ENCODE measurements at places on chromosomes 7 and 10. TPM values are rescaled to one million over a fixed set of nuclear protein-coding genes. Genes with fewer than 3 reads are reported as not detected.
A peak's percentile ranks its signal among the peaks of the same experiment; 100 is the strongest.

FAM25G gene
- total RNA-seq, result not detected

PCLO gene
- total RNA-seq, result not detected

- H3K4me3 ChIP-seq, result no peak overlapping the region
- no peak overlapping the region for H3K27ac ChIP-seq
- peaks cover 43% of the 10 kb centered on the region for H3K36me3 ChIP-seq
- DNase-seq, result peak; percentile 17
- peaks cover 81% of the 10 kb centered on the region for H3K4me1 ChIP-seq
- no peaks in the 10 kb centered on the region for H3K27me3 ChIP-seq
Observed at GRCh38 chr7:24971333-24972165, 8.4 kb downstream of the OSBPL3 start.

DNA sequence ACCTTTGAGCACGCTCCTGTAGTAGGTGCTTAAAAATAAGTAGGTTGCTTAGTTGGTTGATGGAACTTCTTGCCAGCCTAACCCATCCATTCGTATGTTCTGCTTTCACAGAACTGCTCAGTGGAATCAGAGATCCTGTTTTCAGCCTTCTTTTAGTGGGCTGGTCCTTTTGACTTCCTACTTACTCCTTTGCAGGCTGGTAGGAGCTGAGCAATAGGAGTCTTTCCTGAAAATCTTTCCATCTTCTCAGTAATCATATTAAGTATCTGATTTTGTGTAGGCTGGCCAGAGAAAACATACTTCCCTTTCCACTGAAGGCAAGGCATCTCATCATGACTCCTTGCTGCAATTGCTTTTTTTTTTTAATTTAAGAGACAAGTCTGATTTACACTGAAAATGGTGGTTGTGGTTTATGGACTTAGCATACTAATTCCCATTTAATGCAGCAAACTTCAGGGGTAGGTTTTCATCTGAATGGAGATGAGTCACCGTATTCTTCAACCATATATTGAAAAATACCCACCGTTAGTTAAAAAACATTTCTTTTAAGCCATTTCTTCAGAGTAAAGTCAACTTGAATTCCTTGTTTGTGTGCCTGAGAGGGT lies 208.0 kb downstream of the ZNF365 start:
- no peak overlapping the region for H3K27ac ChIP-seq
- H3K27me3 ChIP-seq, result peaks cover 7% of the 10 kb centered on the region
- no peaks in the 10 kb centered on the region for H3K36me3 ChIP-seq
- H3K4me1 ChIP-seq, result no peaks in the 10 kb centered on the region

DNA sequence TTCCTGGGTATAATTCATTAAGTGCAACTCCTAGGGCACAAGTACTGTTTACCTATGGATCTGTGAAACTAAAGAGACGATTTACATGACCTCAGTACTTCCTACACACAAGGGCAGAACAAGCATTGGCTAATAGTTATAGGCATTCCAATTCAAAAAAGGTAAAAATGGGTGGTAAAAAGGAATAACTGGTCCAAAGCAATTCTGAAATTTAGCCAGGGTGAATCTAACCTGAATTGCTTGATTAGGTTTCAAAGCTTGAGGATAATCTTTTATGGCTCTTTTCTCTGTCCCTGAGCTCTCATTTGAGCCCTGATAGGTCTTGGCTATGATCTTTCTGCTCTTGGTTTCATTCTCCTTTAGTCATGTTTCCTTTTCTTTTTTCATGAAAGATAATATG lies 52.3 kb upstream of the CALCR start:
- no peak overlapping the region for H3K27ac ChIP-seq
- DNase-seq, result no peak
- H3K4me3 ChIP-seq, result no peak overlapping the region

DNA sequence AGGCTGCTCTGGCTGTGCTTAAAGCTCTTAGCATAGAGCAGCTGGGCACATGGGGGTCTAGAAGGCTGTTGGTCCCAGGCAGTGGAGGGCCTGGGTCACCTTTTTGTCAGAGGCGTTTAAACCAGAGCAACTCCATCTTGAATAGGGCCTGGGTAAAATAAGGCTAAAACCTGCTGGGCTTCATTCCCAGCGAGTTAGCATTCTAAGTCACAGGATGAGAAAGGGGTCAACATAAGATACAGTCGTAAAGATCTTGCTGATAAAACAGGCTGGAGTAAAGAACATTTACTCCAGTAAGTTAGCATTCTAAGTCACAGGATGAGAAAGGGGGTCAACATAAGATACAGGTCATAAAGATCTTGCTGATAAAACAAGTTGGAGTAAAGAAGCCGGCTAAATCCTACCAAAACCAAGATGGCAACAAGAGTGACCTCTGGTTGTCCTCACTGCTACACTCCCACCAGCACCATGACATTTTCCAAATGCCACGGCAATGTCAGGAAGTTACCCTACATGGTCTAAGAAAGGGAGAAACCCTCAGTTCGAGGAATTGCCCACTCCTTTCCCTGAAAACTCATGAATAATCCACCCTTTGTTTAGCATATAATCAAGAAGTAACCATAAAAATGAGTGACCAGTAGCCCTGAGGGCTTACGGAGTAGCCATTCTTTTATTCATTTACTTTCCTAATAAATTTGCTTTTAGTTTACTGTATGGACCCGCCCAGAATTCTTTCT lies 96.8 kb upstream of the PCBD1 start:
- no peak overlapping the region for H3K4me3 ChIP-seq
- H3K27me3 ChIP-seq, result no peaks in the 10 kb centered on the region
- peaks cover 25% of the 10 kb centered on the region for H3K4me1 ChIP-seq
- no peaks in the 10 kb centered on the region for H3K36me3 ChIP-seq

DNA sequence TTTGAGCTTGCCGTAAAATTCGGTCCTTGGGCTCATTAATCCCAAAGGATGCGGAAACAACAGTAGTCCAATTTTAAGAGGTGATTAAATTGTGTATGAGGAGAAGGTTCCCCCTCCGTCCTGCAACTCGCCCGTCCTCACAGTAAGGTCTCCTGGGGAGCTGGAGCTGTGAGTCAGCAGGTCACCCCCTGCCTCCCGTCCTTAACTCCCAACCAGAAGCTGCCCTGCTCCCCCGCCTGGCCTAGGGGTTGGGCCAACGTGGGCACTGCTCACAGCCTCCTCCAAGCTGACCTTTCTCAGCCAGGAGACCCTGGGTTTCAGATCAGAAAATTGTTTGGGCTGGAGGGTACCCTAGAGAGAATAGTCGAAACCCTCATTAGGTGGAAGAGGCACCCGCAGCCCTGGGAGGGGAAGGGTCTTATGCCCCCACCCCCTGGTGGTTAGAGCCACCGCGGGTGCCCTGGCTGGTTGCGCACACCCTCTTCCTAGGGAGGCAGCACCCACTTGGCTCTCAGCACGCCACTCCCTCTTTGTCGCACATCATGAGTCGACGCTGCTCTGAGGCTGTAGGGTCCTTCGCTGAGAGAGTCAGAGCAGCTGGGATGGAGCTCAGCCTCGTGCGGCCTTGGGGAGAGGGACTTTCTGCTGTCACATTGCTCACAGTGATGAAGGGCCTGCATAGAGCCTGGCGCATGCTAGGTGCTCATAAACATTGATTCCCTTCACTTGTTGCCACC lies 131.2 kb downstream of the TACC2 start:
- H3K4me3 ChIP-seq, result no peak overlapping the region
- peaks cover 11% of the 10 kb centered on the region for H3K27me3 ChIP-seq
- H3K36me3 ChIP-seq, result no peaks in the 10 kb centered on the region
- no peaks in the 10 kb centered on the region for H3K4me1 ChIP-seq

DNA sequence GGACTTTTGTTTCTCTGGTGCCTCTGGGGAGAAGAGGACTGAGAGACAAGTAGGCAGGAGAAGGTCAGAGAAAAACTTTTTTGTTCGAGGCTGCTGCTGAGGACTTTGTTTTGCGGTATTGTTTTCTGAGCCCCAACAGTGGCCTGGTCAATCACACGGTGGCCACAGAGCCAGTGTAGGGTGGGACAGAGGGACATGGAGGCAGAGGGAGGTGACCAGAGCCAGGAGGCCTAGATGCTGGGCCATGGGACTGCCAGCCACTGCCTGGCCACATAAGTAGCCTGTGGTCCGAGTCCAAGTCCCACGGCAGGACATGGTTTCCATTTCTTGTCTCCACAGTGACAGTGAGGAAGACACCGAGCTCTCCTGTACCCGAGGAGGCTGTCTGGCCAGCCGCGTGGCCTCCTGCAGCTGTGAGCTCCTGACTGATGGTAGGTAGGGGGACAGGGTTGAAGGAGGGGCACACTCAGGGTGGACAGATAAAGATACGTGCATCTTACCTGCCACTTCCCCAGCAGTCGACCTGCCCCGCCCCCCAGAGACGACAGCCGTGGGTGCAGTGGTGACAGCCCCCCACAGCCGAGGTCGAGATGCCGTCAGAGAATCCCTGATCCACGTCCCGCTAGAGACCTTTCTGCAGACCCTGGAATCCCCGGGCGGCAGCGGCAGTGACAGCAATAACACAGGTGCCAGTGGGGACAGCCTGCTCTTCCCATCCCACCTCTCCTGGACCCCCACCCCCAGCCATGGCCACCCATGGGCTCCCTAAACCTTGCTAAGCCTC lies 27.5 kb downstream of the SH2B2 start:
- H3K36me3 ChIP-seq, result no peaks in the 10 kb centered on the region
- H3K27me3 ChIP-seq, result no peaks in the 10 kb centered on the region
- no peak overlapping the region for H3K4me3 ChIP-seq
- H3K27ac ChIP-seq, result no peak overlapping the region
- DNase-seq, result no peak

- peaks cover 31% of the 10 kb centered on the region for H3K4me1 ChIP-seq
- no peaks in the 10 kb centered on the region for H3K27me3 ChIP-seq
- no peak overlapping the region for H3K4me3 ChIP-seq
Observed at GRCh38 chr7:127667759-127668530, 16.0 kb downstream of the SND1 start.

DNA sequence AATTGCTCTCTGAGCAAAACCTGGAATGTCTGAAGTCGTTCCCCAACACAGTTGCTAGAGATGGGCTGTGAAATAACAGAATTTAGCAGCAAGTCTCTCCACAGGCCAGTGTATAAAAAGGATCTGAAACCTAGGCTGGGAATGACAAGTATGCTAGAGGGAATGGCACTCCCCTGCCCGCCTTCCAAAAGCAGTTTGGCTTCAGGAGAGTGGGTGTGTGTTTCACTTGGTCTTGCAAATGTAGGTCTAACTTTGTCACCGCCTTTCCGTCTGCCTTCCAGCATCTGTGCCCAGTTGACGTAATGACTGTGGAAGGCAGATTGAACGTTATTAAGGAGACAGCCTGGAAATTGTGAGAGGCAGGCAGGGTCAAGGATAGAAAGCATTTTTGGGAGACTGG lies 18.0 kb upstream of the MTURN start:
- H3K4me3 ChIP-seq, result no peak overlapping the region
- no peaks in the 10 kb centered on the region for H3K27me3 ChIP-seq
- no peak for DNase-seq
- H3K27ac ChIP-seq, result no peak overlapping the region

GRCh38 chr10:78634389-78634815 lies 434.4 kb upstream of the ZMIZ1 start:
- H3K4me1 ChIP-seq, result peaks cover 3% of the 10 kb centered on the region
- H3K27me3 ChIP-seq, result peaks cover 3% of the 10 kb centered on the region
- no peak for DNase-seq
- no peaks in the 10 kb centered on the region for H3K36me3 ChIP-seq
- no peak overlapping the region for H3K27ac ChIP-seq

DNA sequence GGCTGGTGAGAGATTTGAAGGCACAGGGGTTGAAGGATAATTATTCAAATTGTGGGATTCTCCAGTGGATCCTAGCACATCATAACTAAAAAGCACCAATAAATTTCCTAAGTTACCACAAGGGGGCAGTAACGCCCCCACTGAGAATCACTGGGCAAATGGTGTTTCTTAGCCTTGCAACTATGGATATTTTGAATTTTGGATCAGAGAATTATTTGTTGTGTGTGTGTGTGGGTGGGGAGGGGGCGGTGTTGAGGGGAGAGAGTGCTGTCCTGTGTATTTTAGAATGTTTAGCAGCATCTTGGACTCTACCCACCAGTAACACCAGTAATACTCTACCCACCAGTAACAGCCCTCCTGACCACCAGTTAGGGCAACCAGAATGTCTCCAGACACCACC lies 63.3 kb upstream of the PRKG1 start:
- no peak overlapping the region for H3K27ac ChIP-seq
- H3K4me1 ChIP-seq, result no peaks in the 10 kb centered on the region
- no peaks in the 10 kb centered on the region for H3K36me3 ChIP-seq
- DNase-seq, result no peak
- peaks cover 6% of the 10 kb centered on the region for H3K27me3 ChIP-seq

GRCh38 chr7:102320181-102320580 lies 33.5 kb downstream of the SH2B2 start:
- H3K36me3 ChIP-seq, result no peaks in the 10 kb centered on the region
- H3K27me3 ChIP-seq, result peaks cover 5% of the 10 kb centered on the region
- no peak overlapping the region for H3K27ac ChIP-seq
- no peak for DNase-seq
- H3K4me1 ChIP-seq, result no peaks in the 10 kb centered on the region

- H3K27me3 ChIP-seq, result no peaks in the 10 kb centered on the region
- H3K4me3 ChIP-seq, result no peak overlapping the region
- H3K36me3 ChIP-seq, result no peaks in the 10 kb centered on the region
- DNase-seq, result no peak
Observed at GRCh38 chr7:67518580-67518979, 521.9 kb downstream of the TYW1 start.
